Fibroblast of lung (primary cell): ENCODE measurements at places on chromosomes 2 and 18.

- DNase-seq = no peak
Measured at GRCh38 chr2:241814643-241815476, 5.9 kb downstream of the NEU4 start.

DNA sequence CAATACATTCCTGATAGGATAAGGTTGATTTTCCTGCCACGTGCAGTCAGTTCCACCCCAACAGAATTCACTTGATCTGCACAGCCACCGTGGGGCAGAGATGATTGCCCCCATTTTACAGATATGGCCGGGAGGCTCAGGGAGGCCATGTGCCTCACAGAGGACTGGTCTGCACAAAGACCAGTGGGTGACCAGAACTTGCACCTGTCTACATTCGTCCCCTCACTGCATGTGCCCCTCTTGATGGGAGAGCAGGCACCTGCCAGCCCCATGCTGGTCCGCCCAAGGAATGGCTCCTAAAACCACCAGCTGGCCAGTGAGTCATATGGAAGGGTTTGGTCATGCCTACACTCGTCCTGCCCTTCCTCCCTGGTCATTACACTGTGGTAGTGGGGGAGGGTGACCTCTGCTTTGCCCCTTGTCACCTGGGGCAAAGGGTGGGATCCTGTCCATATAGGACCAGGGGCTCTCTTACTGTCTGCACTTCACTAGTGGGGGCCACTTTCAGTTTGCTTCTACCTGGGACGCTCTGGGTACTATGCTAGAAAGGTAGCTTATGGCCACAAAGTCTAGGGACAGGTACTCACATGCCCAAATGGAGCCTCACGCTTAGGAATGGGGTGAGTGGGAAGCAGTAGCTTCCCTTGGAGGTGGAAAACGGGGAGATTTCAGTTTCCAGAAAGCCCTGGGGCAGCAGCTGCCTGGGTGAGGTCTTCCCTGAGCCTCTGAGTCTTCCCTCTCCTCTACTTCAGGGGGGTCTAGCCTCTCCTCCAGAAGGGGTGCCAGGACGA lies 14.7 kb downstream of the RRM2 start:
- DNase-seq = no peak

GRCh38 chr2:177611310-177611886 lies 218.8 kb downstream of the AGPS start:
- DNase-seq = no peak

DNA sequence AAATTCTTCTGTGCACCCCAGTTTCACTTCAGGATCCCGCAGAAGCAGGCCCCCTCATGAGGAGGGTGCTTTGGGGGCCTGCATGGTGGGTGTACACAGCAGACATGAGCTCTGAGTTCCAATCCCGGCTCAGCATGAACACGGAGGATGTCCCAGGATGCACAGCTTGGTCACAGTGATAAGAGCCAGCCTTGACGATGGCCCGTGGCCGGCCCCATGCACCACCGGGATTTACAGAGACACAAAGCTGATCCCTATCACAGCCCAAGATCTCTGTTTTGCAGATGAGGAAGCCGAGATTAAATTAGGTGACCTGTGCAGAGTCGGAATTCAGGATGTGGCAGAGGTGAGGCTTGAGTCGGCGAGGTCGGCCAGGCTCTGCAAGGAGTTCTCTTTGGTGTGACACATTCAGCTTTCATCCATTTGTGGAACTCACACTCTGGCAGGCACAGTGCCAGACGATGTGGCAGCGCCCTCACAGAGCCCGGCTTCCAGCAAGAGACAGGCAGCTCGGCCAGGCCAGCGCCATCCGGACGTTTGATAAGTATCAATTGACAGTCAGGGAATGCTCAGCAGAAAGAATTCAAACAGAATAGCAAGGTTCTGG lies 456.3 kb upstream of the MYT1L start:
- no peak for DNase-seq
